ENCODE measurements at places on chromosomes 3 and 15.

GRCh38 chr15:89792106-89792805, 16.1 kb downstream of the MESP2 start:
- no peak for DNase-seq

DNA sequence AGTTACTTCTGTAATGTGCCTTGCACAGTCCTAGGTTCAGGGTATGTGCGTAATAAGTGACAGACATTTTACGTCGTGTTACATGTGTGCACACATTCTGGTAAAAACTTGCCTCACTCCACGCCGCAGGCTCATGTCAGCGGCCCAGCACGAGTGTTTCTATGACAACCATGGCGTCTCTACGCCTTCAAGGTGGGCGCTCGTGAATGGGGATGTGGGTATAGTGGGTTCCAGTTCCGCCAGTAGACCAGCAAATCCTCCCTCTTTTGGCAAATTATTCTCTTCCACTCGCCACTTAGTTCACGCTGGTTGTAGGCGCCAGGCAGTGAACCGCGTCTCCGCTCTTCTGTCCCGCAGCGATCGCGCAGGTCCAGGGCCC, 40.3 kb downstream of the CHST14 start:
- DNase-seq: no peak

DNA sequence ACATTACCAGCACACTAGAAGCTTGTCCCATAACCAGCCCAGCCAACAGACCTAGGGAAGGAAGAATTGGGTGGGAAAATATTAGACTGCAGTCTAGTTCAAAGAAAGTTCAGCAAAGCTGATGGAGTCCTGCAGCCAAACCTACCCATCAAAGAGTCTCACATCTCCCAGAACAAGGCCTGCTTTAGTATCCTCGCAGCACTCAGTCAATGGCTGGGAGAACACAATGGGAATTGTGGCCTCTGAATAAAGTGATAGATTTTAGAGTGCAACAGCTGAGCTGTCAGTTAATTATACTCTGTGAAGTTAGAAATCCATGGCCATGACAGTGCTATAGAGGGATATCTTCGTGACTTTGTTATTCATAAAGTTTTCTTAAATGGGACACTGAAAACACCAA, 207.2 kb upstream of the NAALADL2 start:
- DNase-seq: no peak

DNA sequence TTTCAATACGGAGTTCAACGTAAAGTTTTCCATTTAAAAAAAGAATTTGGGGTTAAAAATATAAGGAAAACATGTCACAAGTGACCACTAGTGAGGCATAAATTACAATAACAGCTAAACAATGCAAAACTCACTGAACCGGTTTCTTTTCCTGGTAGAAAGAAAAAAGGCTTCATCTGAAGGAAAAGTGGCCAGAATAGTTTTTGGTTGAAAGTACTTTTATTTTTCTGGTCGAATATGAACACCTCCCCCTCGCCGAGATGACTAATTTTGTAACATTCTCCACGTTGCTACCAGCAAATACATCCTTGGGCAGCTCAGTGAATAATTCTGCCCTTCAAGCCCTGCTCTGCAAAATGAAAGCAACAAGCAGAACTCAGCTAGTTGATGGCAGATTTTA, 3.9 kb upstream of the SRGAP3 start:
- DNase-seq: no peak

- no peak for DNase-seq
These were observed 1021.0 kb downstream of the EPHA3 start for GRCh38 chr3:90128391-90128790.

DNA sequence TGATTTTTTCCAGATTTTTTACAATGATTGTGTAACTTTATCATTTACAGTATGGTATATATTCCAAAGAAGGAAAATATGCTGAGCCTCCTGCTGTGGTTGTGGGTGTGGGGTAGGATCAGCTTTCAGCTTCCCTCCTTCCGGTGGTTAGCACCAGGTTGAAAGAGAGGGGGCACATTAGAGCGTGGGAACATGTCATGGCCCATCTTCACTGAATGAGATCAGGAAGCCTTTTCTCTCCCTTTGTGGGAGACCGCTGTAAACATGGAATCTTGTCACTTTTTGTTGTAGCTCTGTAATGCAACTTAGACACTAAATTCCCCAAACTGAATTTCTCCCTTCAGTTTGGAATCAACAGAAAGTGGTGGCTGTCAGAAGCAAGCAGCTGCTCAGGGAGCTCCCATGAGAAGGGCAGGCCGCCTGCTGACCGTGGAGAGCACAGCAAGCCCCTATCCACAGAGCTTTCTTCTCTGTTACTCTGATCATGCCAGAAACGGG, 86.7 kb upstream of the LIMD1 start:
- no peak for DNase-seq

- DNase-seq: no peak
These were observed 5.8 kb downstream of the HSPBAP1 start for GRCh38 chr3:122787872-122788271.

DNA sequence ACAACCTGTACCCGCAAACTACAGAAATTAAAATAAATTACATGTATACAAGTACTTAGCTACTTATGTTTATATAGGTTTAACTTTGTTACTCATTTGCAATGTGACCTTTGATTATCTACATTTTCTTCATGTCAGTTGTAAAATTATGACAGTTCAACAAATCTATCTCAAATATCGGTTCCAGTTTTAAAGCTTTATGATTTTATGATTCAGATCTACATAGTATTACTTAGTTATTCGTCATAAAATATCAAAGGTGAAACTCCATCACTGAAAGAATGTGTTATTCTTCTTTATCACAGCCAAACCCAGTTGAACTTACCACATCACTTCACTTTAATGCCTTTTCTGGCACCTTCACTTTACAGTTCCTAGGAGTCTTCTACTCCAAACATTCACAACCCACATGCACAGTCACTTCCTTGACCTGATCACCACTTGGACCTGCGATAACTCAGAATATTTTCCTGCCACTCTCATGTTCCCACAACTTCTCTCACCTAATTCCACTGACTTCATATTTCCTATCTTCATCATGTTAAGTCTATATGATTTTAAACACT, 47.2 kb downstream of the SLITRK3 start:
- DNase-seq: no peak

- no peak for DNase-seq
These were observed 134.4 kb downstream of the CACNA1D start for GRCh38 chr3:53628536-53629401.

DNA sequence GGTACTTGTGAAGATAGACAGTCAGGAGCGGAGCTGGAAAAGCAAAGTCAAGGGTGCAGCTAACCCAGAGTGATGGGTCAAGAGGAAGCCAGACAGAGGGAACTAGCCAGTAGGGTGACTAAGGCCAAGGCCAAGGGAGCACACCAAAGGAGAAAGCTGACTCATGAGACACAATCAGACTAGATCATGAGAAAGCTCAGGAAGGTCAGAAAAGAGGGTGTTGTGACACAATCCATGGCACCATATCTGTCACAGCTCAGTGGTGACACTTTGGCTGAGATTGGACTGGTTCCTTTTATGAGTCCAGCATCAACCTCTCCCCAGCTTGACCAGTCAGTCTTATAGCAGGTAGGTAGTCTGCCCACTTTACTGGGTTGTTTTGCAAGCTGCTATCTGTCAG, 22.2 kb downstream of the P2RY1 start:
- DNase-seq: no peak

DNA sequence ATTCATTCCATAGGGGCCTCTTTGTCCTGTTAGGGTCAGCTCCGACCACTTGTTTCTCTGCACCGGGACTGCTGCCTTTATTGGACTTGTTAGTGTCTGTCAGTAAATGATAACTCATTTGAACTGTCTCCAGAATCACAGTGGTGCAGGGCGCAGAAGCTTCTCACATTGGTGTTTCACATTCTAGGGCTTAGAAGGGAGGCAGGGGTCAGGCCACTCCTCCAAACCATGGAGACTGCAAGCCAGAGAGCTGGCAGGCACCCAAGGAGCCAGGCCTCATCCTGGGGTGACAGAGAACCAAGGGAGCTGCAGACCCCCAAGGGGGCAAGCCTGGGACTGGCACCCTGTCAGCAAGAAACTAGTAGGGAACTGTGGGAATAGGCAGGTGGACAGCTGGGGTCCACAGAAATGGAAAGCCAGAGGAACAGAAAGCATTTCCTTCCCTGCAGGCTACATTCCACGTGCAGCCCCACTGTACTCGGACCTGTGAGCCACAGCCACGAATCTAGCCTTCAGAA, 49.1 kb downstream of the CCNL1 start:
- no peak for DNase-seq

GRCh38 chr15:70101459-70102113, 3.9 kb upstream of the TLE3 start:
- peak; percentile 60 for DNase-seq

- no peak for DNase-seq
These were observed 10.4 kb downstream of the TMEM41A start for GRCh38 chr3:185488465-185488864.

DNA sequence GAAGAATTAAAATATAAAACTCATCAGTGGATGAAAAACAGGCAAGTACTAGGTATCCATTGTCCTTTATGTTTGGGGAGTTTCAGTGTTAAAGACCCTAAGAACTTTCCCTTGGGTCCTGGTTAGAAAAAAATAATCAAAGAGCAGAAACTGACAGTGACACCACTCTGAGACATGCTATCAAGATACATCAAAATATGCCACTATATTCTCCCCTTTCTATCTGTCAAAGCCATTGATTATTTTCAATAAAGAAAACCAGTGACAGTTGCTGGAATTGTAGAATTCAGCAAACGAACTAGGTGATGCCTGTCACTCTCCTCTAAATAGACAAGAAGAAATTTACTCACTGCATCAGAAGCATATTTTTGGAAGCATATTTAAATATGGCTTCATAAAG, 496.7 kb upstream of the CFAP20DC start:
- no peak for DNase-seq

DNA sequence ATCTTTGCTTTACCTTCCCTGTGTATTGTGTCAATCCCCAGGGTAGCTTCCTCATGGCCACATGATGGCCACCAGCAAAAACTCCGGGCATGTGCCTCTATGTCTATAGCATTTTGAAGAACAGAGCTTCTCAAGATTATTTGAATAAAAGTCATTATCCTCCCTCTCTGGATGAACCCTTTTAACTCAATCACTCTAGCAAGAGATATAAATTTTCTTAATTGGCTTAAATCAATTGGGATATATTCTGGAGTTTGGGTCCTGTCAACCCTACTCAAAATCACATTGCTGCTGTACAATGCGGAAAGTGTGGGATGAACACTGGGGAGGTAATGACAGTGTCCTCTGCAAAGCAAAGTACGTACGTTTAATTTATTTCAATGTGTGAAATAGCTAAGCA, 370.6 kb upstream of the LRRC3B start:
- DNase-seq: no peak

- DNase-seq: no peak
These were observed 140.5 kb upstream of the SMAD3 start for GRCh38 chr15:66924889-66925288.

DNA sequence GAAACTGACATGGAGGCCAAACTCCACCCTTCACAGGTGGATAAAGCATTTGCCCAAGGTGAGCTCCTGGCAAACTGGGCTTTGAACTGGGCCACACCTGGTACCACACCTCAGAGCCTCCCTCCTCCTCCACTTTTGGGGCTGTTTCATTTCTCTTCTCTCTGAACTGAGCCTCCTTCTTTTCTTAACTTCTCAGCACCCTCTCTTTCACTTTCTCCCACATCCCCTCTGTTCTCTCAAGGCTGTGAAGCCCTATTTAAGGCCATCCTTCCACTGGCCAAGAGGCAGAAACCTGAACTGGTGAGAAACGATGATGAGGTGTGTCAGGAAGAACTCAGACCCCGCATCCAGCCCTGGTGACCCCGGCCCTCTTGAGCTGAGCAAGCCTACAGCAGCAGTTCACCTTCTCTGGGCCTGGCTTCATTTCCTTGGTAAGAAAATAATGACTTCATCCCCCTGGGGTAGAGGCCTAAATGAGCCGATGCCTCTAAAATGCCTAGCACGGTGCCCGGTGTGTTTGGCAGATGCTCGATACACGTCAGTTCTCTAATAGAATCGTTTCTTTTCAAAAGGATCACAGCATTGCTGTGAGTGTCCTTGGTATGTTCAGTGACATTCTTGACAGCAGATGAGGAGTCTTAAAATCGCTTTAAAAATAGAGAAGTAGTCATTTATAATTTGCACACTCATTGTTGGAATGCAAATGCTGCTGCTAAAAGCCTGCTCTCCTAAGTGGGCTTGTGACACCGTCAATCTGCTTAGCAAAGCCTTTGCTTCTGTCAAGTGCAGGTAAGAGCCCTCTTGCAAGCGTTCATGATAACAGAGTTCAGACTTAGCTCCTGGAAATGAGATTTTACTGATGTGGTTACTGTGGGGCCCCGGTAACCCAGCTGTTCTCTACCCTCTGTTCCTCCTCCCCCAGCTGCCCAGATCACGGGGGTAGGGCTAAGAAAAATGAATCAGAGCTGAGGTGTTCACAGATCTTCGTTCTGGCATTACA, 97.7 kb upstream of the ATP2B2 start:
- no peak for DNase-seq
